ENCODE measurements at places on chromosomes 3 and 15.

DNA sequence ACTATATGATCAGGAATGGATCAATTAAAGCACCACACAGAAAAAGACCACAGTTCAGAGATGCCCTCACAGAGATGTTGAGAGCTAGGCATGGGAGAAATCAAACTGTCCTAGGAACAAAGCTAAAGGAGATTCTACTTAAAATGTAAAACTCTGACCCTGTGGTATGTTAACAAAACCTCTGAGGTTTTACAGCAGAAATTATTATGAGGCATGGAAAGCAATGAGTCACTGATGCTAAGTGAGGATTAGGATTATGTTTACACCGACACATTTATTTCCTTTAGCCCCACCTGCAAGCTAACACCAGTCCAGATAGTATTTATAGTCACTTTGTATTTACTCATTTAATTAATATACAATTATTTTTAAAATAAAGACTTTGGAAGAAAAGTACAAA, 1242.2 kb downstream of the OTOL1 start:
- DNase-seq, result no peak

GRCh38 chr3:43222590-43222989, 63.8 kb upstream of the SNRK start:
- no peak for DNase-seq

- DNase-seq, result no peak
Measured at GRCh38 chr3:43692971-43693370, 2.2 kb downstream of the ABHD5 start.

DNA sequence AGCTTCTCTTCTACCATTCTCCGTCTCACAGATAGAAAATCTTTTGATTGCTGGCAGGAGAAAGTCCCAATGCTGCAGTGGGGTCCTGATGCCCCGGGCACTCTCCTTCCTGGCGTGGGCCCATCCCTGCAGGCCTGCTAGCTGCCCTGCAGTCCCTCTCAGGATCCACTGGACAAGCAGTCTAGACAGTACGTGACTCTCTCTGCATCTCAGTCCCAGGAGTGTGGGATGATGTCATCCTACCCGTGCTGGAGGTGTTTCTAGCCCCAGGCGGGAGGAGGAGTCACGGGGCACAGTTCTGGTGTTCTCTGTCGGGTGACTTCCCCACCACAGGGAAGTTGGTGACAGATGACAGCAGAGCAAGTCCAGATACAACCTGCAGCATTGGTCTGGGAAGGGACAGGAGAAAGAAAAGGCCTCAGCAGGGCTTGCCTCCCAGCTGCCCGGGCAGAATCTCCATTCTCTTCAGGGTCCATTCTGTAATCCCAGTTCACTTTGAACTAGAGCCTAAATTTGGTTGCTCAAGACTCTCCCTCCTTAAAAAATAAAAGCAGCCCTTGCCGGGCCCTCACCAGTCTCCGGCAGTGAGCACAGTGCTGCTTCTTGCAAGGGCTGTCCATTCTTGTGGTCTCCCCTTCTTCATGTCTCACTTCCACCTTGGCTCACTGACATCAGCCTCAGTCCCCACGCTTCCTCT, 30.6 kb downstream of the SLC28A1 start:
- DNase-seq, result peak; percentile 89

- no peak for DNase-seq
Measured at GRCh38 chr15:53880357-53880756, 97.9 kb upstream of the UNC13C start.

DNA sequence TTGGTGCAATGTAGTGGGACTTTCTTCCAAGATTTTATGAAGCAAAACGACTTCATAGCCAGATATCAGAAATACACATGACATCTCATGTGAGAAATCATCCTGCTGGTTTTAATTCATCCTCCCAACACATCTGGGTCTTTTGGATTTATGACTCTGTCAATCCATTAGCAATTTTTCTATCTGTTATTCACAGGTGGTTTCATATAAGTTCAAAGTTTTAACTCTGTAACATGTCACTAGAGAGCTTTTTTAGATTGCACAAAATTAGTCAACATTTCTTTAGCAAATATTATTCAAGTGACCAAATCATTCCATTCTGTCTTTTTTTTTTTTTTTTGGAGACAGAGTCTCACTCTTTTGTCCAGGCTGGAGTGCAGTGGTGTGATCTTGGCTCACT, 30.4 kb downstream of the SQOR start:
- DNase-seq, result no peak

DNA sequence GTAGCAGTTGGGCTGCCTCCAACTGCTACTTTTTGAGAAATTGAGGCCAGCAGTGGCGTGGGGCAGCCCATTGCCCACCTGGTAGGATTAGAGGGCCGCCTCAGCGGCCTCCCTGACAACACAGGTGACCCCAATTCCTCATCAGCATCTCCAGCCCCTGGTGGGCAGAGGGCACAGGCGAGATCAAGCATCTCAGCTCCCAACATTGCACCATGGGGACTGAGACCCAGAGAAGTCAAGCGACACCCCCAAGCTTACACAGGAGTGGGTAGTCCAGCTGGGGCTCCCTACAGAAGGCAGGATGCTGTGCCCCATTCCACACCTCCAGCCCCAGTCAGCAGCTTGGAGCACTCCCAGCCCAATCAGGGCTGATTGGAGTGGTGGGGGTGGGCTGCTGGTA, 228 bp upstream of the H1-8 start:
- DNase-seq, result no peak

- DNase-seq, result no peak
Measured at GRCh38 chr3:52230461-52230860, 5.0 kb upstream of the TLR9 start.

DNA sequence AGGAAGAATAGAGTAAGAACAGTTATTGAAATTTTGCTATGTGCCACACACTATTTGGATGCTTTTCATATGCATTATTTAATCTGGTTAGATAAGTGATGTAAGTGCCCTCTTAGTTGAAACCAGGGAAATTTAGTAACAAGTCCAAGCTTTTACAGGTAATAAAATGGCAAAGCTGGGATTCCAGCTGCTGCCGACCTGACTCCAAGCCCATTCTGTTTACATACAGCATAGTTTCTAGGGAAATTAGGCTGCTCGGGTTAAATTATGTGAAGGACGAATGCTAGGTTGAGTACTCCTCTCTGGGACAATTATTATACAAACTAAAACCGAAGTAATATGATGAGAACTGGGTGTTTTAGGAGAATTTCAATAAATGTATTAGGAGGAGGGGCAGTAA, 38.7 kb upstream of the FAH start:
- no peak for DNase-seq

- DNase-seq, result peak; percentile 4
Measured at GRCh38 chr3:94076055-94076454, 13.2 kb downstream of the NSUN3 start.

DNA sequence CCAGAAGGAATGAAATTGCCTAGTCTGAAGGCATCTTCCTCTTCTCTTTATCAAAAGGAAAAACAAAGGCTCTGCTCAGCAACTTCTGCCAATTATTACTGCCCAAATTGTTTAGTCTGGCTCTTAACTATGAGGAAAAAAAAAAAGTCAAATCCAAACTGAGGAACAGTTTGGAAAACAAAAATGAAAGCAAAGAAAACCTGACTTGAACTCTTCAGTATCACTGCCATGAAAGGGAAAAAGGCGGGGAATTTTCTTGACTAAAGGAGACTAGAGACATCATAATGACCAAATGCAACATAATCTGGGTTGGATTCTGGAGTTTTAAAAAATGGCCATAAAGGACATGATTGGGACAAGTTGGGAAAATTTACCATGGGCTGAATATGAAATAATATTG, 156.3 kb downstream of the STT3B start:
- DNase-seq, result no peak

DNA sequence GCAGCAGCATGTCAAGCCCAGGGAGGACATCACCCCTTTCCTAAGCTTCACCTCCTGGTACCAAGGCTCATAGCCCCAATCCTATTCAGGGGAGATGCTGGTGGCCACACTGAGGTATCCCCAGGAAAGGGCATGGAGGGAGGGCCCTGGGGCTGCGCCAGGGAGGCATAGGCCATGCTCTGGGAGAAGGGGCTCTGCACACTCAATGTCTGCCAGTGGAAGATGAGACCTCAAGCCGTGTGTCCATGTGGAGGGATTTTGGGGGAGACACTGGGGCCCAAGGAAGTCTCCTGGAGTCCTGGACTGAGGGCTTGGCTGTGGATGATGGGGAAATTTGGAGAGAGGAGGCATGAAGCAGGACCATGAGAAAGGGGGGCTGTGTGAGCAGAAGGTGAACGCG, 21.2 kb upstream of the PRR23E start:
- DNase-seq, result no peak

GRCh38 chr15:68794863-68795262, 25.8 kb downstream of the ANP32A start:
- DNase-seq, result no peak

- no peak for DNase-seq
Measured at GRCh38 chr3:19147905-19148767, at the start of gene KCNH8. Gene KCNH8, plus strand, starts transcription at chr3:19148510. Its CDS starts 210 bp downstream, at chr3:19148720.

DNA sequence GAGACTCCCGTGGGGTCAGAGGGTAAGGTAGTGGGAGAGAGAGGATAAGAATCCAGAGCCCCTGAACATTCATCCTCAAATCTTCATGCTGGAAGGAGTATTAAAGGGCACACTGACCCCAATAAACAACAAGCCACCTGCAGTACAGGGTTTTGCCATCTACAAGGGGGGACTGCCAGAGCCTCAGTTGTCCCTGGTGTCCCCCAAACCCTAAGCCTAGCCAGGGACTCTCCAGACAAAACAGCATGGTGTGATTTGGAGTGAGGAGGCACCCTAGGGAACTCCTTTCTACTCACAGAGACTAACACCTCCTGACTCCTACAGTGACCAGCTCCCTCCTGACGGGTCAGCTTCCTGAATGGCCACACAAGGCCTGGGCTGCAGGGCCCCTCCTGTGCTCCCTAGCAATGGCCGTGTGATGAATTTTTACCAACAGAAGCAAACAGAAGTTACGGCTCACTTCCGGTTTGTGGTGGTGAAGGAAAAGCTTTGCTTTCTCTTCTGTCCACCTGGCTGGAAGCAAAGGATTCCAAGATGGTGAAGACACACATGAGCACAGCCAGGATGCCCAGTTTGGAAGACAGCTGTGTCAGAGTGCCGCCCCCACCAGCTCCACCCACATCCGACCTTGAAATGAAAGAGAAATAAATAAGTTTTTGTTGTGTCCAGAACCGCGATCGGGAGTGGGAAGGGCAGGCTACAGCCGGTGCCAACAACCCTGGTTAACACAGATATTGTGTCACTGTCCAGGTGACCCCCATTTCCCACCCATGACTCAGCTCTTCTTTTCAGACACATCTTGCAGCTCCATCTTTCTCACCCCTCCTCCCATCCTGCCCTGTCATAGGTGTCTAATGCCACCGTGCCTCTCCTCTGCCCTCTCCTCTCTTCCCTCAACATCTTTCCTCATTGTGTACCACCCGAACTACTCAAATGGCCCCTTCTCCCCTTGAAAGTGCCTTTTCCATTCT, 69.6 kb upstream of the ATP13A3 start:
- no peak for DNase-seq

- no peak for DNase-seq
Measured at GRCh38 chr3:141767066-141767465, 3.9 kb downstream of the GRK7 start.

GRCh38 chr15:45473068-45473467, 49.5 kb downstream of the SLC30A4 start:
- no peak for DNase-seq

GRCh38 chr3:106349191-106349881, 480.5 kb upstream of the CBLB start:
- DNase-seq, result no peak

DNA sequence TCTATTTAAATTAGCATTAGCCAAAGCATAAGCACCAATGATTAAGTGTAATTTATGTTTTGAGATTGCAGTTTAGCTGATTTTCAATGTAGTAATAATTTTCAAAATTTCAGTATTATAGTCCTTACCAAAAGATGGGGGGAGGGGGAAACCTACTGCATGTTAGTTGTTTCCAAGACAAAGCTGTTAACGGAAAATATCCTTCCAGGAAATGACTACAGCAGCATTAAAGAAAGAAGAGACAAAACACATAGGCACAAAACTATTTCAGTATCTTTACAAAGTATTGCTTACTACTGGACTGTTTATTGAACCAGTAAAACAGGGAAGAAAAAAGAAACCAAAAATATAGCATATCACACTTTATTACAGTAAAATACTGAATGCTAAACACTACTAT, 10.5 kb downstream of the BNIP2 start:
- no peak for DNase-seq

DNA sequence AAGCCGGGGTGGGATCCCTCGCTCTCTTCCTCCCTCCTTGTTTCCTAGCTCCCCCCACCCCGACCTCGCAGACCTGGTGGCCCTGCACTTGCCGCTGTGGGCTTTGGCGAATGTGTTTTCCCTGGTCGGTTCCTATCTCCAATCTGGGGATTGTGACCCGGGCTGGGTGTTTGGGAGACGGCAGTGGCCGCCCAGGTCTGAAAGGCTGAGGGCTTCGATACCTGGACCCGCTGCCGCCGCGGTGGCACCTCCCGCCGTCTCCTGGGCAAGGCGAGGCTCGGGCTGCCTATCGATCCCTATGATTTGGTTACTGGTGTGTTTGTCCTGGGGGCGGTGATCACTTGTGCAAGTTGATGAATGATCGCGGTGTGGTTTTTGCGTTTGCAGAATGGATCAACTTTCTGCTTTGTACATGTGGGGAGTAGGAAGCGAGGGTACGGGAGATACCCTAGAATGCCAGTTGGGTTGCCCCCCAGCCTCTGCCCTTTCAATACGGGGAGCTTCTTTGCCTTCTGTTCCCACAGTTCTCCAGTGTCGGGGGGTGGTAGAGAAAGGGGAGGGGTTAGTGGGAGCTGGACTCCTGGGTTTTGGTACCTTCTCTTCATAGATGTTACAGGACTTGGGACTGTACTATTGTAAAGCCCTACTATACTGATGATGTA, 3.0 kb downstream of the BBX start:
- DNase-seq, result no peak

GRCh38 chr3:38724392-38724736, 74.9 kb upstream of the SCN5A start:
- DNase-seq, result no peak

GRCh38 chr15:42037656-42038055, 16.8 kb upstream of the PLA2G4E start:
- peak; percentile 14 for DNase-seq

DNA sequence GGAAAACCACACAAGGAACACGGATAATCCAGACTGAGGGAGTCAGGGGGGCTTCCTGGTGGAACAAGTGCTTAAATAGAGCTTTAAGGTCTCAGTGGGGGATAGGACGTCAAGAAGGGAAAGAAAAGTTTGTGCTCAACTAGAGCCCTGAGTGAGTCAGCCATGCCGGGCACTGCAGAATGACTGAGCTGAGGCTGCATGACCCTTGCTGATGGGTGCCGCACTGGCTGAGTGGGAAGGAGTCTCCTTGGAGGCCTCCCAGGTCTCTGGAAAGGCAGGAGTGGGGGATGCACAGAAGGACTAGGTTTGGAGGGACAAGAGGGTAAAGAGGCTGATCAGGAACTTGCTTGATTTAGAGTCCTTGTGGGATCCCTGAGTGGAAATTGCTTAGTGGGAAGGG, 150.3 kb downstream of the RPLP1 start:
- no peak for DNase-seq

GRCh38 chr3:87801409-87801808, 257.4 kb downstream of the CGGBP1 start:
- no peak for DNase-seq

Data from kidney epithelial cell (primary cell).